NCI-H446 treated with DMSO at 0.1 percent for 48 hours (cell line): ENCODE measurements at places on chromosomes 1 and 21.

- no peak for DNase-seq
Measured at GRCh38 chr21:33751120-33751519, 108.8 kb downstream of the ITSN1 start.

DNA sequence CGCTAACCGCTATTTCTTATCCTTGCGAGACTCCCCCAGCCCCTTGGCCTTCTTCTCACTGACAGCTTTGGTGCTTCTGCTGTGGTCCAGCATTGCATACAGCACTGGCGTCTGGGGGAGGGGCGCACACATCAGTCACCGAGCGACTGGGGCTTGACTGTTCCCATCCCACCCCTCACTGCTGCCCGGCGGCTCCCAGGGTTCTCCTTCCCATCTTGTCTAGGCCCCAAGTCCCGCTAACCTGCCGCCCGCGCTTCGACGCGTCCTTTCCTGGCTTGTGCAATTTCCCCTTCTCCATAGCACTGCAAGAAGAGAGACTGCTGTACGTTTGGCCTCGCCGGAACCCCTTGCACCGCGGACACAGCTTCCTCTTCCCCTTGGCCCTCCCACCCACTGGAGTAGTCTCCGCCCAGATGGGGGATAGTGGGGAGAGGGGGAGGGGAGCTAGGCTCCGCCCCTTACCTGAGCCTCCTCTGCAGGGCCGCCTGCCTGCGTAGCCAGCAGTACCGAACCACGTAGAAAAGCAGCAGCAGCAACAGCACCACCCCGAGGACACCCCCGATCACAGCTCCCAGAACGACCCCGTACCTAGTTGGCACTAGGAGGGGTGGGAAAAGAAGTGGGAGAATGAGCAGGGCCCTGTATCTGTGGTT is 3.8 kb downstream of the MPZ start:
- no peak for DNase-seq

- DNase-seq = no peak
Measured at GRCh38 chr1:151581921-151582320, 29.9 kb upstream of the SNX27 start.

- DNase-seq = no peak
Measured at GRCh38 chr21:37561941-37562919, 195.7 kb downstream of the DYRK1A start.

GRCh38 chr1:96596226-96596922 is 125.2 kb upstream of the PTBP2 start:
- DNase-seq = no peak

DNA sequence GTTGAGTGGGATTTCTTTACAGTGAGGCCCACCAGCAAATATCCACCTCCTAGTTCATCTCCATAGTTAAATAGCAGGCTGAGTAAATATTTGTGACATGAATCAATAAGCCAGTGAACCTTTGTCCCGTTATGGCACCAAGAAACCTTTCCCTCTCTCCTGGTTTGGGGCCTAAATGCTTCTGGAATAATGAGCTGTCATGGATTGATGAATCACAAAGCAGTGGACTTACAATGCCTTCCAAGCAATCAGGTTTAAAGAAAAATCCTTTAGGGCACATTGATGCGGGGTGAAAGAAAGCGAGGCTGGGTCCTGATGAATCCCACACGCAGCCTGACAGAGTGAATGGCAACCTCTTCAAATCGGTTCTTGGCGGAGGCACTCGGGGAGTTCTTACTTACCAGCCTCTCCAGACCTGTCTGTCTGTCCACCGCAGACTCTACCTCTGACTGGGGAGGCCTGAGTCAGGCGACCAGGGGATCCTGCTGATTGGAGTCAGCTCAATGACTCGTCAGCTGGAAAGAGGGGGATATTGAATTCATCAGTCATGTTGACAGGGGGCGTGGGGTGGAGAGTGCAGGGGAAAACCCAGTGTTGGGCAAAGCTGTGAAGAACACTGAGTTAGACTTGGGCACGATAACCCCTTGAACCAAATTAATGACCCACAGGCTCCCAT is 247.3 kb downstream of the PLPP3 start:
- no peak for DNase-seq

DNA sequence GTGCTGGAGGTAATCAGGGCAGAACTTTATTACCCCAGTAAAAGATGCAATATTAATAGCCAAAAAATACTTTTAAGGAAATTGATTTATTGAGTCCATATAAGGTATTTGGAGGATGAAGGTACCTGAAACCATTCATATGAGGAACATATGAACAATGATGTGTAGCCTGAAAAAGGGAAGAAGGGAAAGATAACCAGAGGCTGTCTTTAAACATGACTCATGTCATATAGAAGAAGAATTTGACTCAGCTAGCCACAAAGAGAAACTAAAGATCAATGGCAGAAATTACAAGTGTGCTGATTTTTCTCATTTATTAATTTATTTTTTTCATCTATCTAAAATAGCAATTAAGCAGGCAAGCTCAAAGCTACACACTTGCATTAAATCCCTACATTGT is 136.2 kb upstream of the DUSP10 start:
- DNase-seq = no peak

DNA sequence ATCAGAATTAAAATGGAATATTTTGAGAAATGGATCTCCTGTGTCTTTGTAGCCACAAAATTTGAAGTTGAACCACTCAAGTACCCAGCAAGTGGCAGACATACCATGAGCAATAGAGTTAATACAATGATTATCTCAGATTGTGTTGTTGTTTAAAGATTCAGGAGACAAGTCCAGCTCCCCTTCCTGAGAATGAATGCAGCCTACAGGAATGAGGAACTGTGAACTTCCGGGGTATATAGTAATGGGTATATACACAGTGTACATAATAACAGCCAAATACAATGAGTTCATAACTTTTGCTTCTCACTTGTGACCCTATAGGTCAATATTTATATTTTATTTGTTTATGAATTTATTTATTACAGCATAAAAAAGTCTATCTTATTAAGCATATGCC is 445.0 kb downstream of the SETD4 start:
- DNase-seq = no peak

GRCh38 chr1:218817071-218817470 is 356.6 kb upstream of the LYPLAL1 start:
- DNase-seq = no peak

GRCh38 chr1:86942042-86942441 is 27.6 kb downstream of the HS2ST1 start:
- DNase-seq = peak; percentile 20

- DNase-seq = no peak
Measured at GRCh38 chr1:147505568-147505967, 35.7 kb upstream of the BCL9 start.

DNA sequence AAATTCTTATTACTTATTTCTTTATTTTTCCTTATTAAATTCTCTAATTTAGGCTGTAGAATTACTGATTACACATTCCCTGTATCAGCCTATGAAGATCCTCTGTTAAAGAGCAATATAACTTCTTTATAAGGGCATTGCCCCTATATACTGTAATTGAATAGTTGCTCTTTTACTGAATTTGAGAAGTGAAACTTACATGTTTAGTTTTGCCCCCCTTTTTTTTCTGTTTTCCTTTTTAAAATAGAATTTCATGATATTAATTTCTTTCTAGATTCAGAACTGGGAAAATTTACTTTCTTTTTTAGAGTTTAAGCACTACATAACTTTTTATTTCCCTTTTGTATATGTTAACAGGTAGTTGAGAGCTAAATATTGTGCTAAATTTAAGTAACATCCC is 29.5 kb upstream of the PGM1 start:
- no peak for DNase-seq

DNA sequence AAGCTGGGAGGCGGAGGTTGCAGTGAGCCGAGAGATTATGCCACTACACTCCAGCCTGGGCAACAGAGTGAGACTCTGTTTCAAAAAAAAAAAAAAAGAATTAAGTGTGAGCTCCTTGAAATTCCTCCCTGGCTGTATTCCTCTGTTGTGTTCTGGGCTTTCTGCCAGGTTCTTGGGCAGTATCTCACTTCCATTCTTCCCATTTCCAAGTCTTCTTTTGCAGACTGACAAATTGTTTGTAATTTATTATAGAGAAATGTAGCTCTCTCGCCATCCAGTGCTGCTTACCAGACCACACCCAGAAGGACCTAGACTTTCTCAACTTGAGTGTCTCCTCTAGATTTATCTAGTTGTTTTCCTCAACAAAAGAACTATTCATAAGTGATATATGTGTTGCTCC is 105.0 kb upstream of the ADGRL2 start:
- peak; percentile 50 for DNase-seq

GRCh38 chr1:1371746-1372711 is 3.0 kb downstream of the AURKAIP1 start:
- no peak for DNase-seq

DNA sequence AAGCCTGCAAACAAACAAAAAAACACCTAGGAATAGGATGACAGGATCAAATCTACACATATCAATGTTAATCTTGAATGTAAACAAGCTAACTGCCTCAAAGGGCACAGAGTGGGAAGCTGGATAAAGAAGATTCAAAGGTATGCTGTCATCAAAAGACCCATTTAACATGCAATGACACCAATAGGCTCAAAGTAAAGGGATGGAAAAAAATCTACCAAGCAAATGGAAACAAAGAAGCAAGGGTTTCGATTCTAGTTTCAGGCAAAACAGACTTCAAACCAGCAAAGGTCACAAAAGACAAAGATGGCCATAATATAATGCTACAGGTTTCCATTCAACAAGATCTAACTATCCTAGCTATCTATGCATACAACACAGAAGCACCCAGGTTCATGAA is 16.2 kb upstream of the OR2T10 start:
- no peak for DNase-seq

GRCh38 chr1:89758156-89758555 is 62.7 kb upstream of the LRRC8D start:
- DNase-seq = no peak

GRCh38 chr1:243455760-243456651 is 200.2 kb downstream of the SDCCAG8 start:
- DNase-seq = no peak

DNA sequence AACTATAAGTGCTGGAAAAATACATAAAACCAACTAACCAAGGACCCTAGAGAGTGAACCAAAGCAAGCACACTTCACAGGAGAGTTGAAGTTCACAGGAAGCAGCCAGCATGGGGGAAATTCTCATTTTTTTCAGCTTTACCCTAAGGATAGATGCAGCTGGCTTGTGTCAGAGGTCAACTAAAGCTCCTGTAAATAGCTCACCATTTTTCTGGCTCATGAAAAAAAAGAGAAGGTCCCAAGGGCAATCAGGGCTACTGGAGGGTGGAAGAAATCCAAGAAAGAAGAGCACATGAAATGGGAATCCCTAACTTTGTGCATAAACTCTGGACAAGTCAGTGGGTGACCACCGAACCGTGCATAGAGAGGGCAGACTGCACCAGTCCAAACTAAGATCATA is 58.3 kb downstream of the KCNJ15 start:
- DNase-seq = no peak

DNA sequence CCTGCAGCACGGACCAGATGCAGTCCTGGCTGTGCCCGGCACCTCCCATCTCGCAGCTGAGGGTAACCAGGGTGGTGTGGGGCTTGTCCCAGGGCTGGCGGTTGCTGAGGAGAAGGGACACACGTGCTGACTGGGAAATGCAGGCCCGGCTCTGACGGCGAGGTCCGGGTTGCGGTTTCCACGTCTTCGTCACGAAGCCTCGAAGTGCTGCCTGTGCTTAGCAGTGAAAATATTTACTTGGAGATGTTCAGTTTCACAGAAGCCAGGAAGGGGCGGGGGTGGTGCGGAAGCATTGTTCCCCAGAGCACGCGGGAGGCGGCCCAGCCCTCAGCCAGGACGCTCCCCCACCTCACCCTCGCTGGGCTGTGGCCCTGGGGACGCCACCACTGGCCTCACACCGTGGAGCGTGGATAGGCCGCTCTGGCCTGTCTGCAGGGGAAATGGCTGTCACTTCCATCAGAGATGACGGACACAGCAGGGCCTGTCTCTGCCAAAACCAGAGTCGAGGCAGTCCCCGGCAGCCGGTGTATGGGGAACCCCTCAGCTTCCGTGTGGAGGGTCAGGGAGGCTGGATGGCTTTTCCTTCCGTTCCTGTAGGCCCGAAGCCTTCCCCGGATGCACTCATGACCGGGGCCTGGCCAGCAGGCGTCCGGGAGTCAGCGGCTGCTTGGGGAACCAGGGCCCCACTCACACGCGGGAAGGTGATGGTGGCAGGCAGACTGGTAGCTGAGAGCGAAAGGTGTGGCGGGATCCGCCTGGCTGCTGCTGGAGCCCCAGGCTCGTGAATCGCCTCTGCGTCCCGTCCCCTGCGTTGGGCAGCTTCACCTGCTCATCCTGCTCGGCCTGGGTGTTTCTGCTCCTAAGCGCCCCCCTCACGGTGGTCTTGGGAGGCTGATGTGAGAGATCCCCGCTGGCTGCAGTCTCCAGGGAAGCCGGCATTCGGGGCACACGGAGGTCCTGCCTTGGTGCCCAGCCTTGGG is 14.7 kb upstream of the POFUT2 start:
- DNase-seq = no peak

GRCh38 chr1:84436876-84437655 is 38.8 kb downstream of the DNASE2B start:
- no peak for DNase-seq

DNA sequence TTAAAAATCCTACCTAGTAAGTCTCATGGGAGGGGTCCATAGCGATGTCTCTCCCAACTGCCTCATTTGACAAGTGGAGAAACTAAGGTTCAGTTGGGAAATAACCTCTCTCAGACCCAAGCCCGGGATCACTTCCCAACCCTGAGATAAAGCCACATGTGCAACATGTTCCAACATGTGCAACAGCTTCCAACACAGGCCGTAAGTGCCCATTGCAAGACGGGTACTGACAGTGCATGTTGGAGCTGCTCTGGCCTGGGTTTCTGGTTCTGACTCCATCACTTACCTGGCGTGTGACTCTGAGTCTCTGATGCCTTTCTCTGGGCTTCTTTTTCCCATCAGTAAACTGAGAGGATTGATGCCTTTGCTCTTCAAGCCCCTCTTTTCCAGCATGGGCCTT is 38.0 kb upstream of the FOXO6 start:
- DNase-seq = no peak

GRCh38 chr1:156796340-156797097 is 20.1 kb downstream of the SH2D2A start:
- DNase-seq = no peak

GRCh38 chr21:36743008-36743407 is 44.1 kb downstream of the SIM2 start:
- DNase-seq = no peak

DNA sequence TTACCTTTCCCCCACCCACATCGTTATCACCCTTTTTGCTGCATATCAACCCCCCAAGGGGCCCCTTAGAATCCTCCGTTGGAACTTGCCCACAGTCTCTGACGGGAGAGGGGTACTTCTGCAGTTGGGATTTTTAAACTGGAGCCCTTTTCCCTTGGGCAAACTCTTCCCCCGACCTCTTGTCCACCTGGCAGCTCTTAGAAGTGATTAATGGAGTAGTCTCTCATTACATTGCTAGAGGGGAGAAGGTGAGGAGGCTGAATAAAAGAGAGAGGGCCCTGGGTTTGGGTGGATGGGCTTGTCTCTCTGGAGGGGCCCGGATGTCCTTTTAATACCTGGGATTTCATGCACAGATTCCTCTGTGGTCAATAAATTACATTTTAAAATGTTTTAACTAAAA is 27.2 kb upstream of the TSPAN2 start:
- DNase-seq = no peak

- no peak for DNase-seq
Measured at GRCh38 chr1:245260110-245260882, 105.5 kb downstream of the KIF26B start.
